ENCODE measurements at places on chromosomes 11 and 22. TPM values are rescaled to one million over a fixed set of nuclear protein-coding genes. Genes with fewer than 3 reads are reported as not detected.

GLYATL1B gene
- total RNA-seq: not detected

PYGM gene
- 3.4 TPM for total RNA-seq

SLC5A1 gene
- total RNA-seq: not detected

PKP3 gene
- total RNA-seq: 3.5 TPM

PHOX2A gene
- not detected for total RNA-seq

GAS2 gene
- total RNA-seq: 7.3 TPM

SPON1 gene
- total RNA-seq: 18.3 TPM

ROBO3 gene
- total RNA-seq: 77.5 TPM

CNIH2 gene
- 1.2 TPM for total RNA-seq

EHF gene
- total RNA-seq: not detected

GRCh38 chr11:19244621-19245020 is 3.9 kb upstream of the E2F8 start:
- DNase-seq: no peak

DNA sequence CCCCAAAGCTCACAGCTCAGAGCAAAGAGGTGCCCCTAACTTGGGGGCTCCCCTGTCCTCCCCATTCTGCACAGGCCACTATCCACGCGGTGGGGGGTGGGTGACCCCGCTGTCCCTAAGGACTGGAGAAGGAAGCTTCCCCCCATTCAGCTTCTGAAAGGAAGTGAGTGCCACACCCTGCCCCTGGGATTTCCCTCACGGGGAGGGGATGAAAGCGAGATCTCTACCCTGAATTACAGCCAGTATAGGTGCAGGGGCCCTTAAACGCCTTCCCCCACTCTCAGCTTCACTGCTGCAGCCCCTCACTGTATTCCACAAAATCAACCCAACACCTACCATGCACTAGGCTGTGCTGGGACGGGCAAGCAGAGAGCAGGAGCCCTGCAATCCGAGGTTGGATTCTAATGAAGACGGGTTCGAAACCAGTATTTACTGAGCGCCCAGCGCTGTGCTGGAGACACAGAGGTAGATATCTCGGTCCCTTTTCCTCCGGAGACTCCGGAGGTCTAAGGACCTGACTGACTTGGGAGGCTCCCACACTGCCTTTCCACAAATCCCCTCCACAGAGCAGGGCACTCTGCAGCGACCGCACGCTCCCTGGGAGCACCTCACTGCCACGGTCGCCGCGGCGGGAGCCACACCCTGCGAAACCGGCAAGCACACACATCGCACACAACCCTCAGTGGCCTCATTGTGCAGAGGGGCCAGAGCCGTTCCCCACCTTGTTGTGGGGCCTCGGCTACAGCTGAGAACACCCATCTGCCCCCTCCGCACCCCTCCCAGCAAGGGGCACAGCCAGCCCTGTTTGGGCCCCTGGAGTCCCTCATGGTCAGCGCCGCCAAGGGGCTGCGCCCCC is 1.8 kb downstream of the AHNAK start:
- no peak for DNase-seq

DNA sequence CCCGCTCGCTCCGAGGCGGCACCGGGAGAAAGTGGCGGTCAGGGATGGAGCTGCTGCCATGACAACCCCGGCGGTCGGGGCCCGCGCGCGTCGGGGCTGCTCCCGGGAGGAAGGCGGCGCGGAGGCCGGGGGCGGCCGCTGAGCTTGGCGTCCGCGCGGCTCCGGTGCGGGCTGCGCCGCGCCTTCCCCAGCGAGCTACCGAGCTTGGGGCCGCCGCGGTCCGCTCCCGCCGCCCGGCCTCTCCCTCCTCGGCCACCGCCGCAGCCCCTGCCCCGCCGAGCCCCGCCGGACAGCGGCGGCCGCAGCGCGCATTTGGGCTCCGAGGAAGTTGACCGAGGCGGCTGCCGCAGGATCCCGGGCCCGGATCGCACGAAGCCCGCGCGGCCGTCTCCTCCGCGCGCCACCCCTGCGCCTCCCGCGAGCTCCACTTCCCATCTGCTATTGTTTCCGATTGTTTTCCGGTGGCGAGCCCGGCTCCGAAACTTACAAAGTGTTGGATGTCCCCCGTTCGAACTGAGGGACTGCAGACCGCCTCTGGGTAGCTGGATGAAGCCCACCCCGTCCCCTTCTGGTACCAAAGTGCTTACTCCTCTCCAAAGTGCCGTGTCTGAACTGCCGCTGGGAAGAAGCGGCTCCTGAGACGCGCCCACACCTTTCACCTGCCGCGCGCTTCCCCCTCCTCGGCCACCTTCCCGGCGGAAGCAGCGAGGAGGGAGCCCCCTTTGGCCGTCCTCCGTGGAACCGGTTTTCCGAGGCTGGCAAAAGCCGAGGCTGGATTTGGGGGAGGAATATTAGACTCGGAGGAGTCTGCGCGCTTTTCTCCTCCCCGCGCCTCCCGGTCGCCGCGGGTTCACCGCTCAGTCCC is 540.3 kb downstream of the NTM start:
- DNase-seq: no peak

DNA sequence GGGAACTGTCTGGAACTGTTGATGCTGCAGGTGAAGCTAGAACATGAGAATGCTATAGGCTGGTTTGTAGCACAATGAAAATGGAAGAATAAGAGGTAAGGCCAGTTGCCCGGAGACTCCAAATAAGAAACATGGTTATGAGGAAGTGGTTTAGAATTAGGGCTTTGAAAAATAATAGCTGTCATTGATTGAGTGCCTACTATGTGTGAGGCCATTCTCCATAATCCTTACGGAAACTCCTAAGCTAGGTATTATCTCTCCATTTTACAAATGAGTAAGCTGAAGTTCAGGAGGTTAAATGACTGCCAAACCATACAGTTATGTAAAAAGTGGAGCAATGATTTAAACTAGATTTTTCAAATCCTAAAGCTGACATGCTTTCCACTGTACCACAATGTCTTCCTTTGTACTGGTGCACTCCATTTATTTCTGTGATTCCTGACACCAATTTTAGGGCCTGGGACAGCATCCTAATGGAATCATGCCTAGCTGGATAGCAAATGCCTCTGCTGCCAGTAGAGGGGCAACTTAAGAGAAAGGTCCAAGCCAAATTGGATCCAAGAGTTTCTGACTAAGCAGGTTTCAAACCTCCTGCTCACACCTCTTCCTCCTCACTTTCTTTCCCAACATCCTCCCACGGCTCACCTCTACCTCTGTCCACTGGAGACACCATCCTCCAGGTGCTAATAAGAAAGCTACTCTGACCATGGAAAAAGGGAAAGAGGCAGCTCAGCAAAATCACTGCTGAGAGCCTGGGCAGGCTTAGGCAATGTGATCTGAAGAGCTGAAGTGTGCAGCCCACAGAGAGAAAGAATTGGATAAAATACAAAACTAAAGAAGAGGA is 46.9 kb upstream of the PICALM start:
- DNase-seq: no peak

DNA sequence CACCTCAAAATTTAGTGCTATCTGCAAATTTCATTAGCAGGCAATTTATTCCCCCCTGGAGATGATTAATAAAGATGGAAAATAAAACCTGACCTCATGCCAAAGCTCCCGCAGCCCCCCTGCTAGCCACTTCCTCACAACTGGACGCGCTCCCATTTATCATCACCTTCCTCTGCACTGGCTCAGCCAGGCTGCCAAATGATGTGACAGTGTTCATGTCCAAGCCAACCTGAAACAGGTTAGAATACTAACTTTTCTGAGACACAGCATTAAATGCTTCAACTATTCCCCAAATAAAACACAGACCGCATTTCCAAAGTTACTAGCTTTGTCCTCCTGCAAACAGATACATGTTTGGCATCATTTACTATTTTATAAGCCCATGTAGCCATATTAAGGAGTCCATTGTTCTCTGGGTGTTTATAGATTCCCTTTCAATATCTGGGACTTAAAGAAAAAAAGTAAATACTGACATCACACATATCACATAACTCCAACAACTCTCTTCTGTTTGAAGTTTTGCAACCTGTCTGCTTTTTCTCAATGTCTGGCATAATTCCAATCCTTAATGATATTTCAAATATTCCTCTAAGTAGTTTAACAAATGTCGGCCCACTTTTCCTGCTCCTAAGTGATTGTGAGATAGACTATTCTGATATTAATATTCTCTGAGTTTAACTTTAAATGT is 829.7 kb upstream of the FAT3 start:
- DNase-seq: no peak

GRCh38 chr11:102599642-102600261 is 25.4 kb downstream of the MMP20 start:
- DNase-seq: no peak

DNA sequence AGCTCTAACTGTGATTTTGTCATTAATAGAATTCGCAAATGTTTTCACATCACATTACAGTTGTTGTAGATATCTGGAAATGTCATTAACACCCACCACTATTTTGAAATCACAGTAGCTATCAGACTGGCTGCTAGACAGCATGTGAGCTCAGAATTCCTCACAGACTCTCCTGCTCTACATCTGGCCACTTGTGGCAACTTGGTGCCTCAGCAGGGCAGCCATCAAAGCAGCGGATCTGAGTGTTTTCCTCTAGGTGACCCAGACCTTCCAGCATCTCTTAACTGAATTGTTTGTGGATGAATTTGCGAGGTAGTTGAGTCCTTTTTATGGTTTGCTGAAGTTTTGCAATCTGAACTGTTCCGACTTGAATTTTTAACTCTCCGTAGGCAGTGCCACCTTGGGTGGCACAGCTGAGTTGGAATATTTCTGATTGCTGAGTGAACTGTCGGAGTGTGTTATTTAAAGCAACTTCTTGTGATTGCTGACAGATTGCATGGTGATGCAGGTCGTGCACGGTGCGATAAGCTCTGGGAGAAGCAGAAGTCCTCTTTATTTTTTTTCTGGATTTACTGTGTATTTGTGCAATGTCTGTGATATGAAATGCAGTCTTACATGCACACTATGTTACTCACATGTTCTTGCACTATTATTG is 114.0 kb upstream of the PLET1 start:
- no peak for DNase-seq

GRCh38 chr22:46110215-46110614 is 40.1 kb upstream of the PPARA start:
- DNase-seq: no peak

DNA sequence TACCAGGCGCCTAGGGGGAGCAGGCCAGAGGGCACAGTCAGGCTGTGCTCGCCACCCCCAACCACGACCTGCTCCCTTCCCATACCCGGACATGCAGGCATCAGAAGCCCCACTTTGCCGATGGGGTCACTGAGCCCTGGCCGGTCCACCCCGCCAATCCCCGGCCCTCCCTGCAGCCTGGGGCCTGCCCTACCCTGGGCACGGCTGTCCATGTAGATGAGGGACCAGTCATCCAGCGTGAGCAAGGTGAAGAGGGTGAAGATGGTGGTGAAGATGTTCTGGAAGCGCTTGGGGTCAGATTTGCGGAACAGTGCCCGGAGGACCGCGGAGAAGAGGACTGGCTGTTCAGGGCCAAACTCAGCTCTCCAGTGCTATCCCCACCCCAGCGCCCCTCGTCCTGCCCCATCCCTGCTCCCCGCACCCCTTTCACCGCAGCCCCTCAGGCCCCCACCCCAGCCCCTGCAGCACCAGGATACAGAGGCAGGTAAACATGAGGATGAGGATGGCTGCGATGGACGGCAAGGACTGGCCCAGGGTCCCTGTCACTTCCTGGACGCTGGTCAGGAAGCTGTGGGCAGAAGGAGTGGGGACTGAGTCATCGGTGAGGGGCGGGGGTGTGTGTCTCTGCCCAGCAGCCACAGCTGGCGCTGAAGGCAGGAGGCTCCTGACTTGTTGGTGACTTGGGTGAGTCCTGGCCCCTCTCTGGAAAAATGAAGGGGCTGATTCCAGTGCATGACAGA is 5.5 kb downstream of the CATSPER1 start:
- DNase-seq: no peak

- no peak for DNase-seq
Measured at GRCh38 chr22:35489239-35489638, 51.4 kb upstream of the RASD2 start.

DNA sequence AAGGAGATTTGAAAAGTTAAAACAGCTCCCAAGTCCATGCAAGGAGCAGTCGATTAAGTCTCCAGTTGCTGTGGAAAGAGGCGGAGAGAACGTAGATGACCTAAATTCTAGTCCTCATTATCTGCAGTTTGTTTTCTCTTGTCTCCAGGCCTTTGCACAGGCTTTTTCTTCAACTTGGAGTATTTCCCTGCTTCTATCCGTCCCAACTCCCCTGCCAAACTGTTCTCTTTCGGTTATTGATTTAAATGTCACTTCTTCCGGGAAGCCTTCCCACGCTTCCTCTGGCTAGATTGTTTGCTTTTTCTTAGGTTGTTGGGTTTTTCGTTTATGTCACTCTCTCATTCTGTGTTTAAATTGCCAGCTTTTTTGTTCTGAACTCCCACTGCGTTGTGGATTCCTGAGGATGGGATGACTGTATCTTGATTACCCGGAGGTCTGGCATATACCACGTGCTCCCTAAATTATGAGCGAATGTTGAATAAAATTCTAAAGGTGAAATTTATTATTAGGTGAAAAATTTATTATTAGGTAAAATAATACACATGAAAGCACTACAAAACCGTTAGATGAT is 463 bp downstream of the TMEM126B start:
- DNase-seq: no peak

Data from ovary (tissue), 10 donors.